ENCODE measurements at places on chromosomes 12 and 14. TPM values are rescaled to one million over a fixed set of nuclear protein-coding genes. Genes with fewer than 3 reads are reported as not detected.

Gene OLR1
- total RNA-seq, result not detected

Gene TMBIM6
- total RNA-seq, result 382 TPM

Gene BDKRB2
- total RNA-seq, result 74.1 TPM

Gene STAC3
- 0.50 TPM for total RNA-seq

Data from uterine smooth muscle cell (primary cell).